ENCODE measurements at places on chromosomes 3 and 15.

DNA sequence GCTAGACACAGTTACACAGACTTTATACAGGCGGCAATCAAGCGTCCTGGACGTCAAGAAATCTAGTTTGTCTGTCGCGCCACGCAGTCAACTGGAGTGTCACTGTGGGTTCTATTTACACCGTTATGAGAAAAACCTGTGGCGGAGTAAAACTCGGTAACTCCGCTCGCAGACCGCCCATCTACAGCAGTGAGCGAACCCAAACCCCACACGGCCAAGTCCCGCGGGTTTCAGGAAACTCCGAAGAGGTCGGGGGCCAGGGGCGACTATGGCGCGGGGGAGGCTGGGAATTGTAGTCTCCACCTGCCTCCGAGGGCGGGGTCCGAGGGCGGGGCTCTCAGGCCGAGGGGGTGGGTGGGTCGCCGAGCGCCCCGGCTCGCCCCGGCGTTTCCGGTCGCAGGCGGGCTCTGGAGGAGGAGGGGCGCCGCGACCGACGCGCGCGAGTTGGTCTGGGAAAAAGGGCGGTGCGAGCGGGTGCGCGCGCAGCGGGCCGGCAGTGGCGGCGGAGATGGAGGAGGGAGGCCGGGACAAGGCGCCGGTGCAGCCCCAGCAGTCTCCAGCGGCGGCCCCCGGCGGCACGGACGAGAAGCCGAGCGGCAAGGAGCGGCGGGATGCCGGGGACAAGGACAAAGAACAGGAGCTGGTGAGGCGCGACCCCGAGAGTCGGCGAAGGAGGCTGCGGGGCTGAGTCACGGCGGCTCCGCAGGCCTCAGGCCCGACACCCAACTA lies at the start of gene PSMD2:
Gene PSMD2 (plus strand): TSS at position 483 of the 729 bp plus-strand sequence. CDS start 26 bp downstream, at position 509.
- peak; percentile 100 for DNase-seq

GRCh38 chr3:47961036-47961435 lies 55.2 kb downstream of the MAP4 start:
- DNase-seq: no peak

DNA sequence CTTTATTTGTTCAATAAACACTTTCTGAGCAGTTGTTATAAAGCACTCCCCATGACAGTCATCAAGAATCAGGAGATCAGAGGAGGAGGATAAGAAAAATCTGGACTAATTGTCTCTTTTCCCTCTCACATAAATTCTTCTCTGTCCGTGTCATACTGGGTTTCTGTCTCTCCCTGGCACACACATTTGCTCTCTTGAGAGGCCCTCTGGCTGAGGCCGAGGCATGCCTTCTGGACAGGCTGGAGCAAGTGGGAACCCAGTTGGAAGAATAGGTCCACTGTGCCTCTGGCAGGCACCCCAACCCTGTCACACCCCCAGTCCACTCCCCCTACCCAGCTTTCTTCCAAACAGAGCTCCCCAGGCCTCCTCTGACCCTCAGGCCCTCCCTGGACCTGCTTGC lies 315.8 kb downstream of the UACA start:
- no peak for DNase-seq

DNA sequence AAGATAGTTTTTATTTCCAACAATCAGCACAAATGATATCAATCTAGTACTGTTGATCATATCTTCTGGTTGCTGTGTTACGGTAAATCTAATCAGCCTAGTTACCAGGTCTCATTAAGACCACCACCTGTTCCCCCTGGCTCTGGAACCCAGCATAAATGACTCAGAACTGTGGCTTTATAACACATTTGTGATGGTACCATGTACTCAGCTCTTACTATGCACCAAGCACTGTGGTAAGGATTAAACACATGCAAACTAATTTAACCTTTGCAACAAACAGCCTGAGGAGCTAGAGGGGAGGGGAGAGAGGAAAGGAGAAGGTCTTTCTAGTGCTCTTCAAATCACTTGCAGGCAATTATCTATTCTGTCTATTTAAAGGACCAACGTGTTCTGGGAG lies 173.9 kb upstream of the LMCD1 start:
- DNase-seq: no peak

- peak; percentile 67 for DNase-seq
Observed at GRCh38 chr3:112818289-112818688, 28.4 kb downstream of the CD200R1L start.

- DNase-seq: no peak
Observed at GRCh38 chr3:141229132-141229531, 2.5 kb upstream of the PXYLP1 start.

GRCh38 chr15:72820278-72820677 lies 36.7 kb upstream of the ADPGK start:
- no peak for DNase-seq

DNA sequence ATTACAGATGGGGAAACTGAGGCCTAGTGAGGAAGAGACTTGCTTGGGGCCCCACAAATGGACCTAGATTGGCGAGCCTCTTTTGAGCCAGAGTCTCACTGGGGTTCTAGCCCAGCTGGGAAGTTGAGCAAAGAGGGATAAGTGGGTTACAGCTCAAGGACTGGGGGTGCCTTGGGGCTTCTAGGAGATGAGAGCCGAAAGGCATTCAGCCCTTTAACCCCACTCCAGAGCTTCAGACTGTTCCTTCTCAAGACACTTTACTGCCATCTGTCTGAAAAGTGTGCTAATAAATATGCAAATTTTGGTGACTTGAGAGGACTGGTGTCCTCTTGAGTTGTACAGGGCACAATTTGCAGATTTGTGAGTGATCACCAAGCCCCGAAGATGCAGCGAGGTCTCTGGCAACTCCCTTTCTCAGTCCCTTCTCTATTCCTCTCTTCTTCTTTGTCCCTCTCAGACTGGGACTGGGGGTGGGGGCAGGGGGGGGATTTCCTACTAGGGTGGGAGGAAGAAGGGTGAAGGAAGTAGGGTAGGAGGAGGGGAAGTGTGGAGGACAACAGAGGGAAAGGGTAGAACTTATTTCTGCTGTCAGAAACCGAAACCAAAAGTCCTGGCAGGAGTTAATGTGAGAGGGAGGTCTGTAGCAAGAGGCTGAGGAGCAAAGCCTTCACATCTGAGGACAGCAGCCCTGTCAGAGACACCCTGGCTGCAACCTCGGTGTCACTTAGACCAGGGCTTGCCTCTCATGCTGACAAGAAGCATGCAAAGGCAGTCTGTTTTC lies 16.2 kb upstream of the ANKDD1A start:
- peak; percentile 90 for DNase-seq

All from Karpas-422 (cell line).